CD4-positive, alpha-beta T cell (primary cell): ENCODE measurements at places on chromosomes 16 and 17.

- DNase-seq, result no peak
Measured at GRCh38 chr17:48244814-48245213, 137.2 kb downstream of the SNX11 start.

- no peak for DNase-seq
Measured at GRCh38 chr17:39166437-39167335, 725 bp upstream of the ARL5C start.

DNA sequence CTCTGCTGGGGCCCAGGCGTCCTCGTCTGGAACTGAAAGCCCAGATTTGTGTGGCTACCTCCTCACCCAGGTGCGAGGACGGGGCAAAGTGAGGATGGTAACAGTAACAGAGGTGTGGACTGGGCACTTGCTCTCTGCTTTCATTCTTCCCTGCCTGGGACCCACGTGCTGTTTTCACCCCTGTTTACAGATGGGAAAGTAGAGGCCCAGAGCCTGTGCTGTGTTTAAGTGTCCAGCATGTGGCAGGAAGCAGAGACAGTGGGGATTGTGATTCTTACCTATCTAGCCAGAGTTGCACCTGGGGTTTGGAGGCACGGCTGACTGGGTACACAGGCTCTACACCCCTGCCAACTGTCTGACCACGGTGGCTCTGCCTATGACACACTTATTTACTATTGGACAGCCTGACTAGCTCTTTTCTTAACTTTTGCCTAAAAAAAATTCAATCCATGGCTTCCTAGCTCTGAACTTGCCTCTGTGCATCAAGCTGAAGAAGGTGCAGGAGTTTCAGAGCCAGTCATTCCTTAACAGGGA, 155.4 kb downstream of the CLEC16A start:
- DNase-seq, result no peak

GRCh38 chr17:14622615-14623101, 321.8 kb downstream of the HS3ST3B1 start:
- no peak for DNase-seq

DNA sequence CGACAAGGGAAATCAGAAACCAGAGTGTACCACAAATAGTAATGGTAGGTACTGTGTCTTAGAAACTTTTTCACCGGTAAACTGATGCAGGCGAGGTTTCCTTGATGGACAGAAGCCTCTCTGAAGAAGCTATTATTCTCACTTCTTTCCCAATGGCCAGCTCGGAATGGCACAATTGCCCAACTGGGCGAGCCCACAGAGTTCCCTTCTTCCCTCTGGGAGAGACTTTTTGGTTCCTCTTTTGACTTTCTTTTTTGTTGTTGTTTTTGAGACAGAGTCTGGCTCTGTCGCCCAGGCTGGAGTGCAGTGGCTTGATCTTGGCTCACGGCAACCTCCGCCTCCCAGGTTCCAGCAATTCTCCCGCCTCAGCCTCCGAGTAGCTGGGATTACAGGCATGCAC, 16.9 kb downstream of the SLC43A2 start:
- DNase-seq, result no peak

- no peak for DNase-seq
Measured at GRCh38 chr16:72468582-72468981, 296.6 kb upstream of the PMFBP1 start.

DNA sequence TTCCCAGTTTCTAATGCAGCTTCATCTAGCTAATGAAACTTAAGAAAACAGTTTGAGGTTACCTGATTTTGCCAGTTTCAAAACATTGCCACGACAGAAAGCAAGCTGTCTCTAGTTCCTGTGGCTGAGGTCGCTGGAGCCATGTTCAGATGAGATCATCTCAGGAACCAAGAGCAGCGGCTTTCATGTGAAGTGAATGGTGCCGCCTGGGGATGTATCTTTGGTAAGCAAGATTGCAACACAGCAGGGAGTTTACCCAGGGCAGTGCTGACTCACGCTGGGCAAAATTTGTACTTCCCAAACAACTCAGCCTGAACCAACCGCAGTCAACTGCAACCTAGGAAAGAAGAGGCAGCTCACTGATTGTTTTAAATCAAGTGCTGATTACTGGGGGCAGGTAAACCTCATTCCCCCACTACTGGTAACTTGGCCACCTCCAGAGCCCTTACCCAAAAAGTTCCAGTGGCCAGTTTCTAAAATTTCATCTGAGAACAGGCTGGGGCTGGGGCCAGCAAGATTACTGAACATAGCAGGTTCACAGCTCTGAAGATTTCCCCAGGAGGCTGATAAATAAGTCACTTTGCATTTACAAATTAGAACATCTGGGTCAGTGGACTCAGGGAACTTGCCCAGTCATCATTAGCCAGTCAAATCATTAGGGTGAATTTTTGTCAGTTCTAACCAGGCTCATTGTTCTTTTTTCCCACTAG, at the start of gene RFFL:
RFFL (minus strand) TSS at position 194 of the 710 bp plus-strand sequence. CDS start 37,154 bp downstream, outside the sequence.
- DNase-seq, result peak; percentile 78

DNA sequence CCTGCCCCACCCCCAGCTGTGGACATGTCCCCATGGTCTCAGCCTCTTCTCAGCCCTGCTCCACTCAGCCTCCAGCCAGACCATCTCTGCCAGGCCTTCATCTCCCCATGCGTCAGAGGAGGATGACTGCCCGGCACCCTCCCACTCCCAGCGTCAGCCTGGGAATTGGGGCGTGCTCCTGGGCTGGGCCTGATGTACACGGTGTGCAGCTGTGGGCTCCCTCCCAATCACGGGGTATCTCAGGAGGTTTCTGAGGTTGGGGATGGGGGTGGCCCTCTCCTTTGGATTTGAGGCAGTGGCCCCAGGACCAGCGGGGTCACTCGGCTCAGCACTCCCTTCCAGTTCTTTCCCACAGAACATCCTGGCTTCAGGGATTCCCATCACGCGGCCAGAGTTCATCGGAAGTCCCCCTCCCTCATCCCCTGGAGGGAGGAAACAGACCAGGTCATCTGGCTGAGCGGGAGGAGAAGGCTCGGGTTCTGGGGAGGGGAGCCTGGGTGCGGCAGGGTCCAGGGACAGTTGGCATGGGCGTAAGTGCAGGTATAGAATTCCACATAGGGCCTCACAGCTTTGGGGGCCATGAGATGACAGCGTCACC, 36.9 kb downstream of the SOCS3 start:
- no peak for DNase-seq

GRCh38 chr17:36689089-36689667, 87.8 kb downstream of the MRM1 start:
- no peak for DNase-seq

GRCh38 chr17:80815151-80815681, 176.4 kb upstream of the CHMP6 start:
- DNase-seq, result no peak

GRCh38 chr16:70483426-70483825, 29.0 kb downstream of the FCSK start:
- no peak for DNase-seq
